Brain pericyte (primary cell): ENCODE measurements at places on chromosomes 6 and 20.

DNA sequence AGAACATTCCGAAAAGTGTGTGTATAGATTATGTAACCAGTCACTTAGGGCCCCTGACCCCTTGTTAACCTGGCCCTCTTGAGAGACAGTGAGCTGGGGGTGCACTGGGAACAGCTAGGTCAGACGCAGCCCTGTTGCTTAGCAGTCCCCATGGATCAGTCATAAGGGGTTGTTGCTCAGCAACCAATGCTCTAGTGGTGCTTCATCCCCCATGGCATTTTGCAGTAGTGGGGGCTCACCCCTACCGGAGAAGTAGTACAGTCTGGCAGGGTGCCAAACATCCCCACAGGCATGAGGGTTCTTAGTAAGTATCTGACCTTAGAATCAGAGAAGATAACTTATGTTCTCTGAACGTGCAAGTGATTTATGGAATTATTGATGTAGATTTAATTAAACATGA is 12.3 kb downstream of the PKIB start:
- no peak for DNase-seq

DNA sequence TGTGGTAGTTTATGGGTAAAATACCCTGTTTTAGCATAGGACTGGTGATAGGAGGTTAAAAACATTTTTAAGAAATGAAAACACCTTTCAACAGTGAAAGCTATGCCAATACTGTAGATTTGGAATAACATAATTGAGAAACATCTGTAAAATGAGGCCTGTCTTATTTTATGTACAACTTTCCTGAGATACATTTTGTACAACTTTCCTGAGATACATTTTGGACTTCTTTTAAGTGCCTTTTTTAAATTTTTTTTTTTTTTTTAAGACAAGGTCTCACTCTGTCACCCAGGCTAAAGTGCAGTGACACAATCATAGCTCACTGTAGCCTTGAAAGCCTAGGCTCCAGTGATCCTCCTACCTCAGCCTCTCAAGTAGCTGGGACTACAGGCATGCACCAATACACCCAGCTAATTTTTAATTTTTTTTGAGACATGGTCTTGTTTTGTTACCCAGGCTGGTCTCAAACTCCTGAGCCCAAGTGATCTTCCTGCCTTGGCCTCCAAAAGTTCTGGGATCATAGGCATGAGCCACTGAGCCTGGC is 84.6 kb downstream of the MAN1A1 start:
- DNase-seq = no peak

- no peak for DNase-seq
Observed at GRCh38 chr6:140370976-140371870, 996.8 kb upstream of the CITED2 start.

DNA sequence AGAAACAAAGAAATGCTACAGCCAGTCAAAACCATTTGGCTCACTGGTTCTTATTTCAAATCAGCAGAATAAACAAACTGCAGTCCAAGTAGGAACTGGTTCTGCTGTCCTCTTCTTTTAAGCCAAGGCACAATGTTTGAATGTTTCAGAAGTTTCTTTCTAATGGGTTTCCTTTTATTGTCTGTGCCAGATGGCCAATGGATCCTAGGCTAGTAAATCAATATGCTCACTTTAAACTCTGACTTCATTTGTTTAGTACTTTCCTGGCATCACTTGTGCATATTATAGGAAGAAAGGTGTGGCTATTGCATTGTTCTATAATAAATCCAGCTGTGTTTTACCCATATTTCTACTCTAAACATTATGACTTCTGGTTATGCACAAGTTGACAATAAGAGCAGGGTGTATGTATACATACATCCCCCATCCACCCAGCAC is 99.7 kb upstream of the PLCB4 start:
- no peak for DNase-seq

DNA sequence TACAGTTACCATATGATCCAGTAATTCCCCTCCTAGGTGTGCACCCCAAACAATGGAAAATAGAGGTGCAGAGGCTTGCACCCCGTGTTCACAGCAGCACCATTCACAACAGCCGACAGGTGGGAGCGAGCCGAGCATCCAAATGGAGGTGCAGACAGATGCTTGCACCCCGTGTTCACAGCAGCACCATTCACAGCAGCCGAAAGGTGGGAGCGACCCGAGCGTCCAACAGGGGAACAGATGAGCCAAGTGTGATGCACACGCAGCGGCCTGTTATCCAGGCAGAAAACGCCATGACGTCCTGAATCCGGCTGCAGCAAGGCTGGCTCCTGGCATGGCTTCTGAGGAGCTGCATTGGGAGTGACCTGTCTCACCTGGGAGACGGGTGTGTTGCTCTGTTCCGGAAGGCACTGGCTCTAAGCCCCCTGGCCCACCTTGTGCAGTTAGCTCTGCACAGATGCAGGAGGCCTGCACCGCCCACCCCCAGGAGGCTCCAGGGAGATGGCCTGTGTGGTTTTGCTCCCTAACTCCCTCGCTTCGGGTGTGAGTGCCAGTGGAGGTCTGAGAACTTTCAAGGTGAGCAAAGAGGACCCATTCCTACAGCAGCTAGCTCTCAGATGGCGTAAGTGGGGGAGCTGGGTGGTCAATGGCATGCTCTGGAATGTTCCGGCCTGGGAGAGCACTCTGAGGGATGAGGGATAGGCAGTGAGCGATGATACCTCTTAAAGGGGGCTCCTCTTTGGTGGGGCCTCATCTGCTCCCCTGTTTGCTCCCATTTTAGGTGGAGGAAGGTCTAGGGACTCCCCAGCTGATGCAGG is 47.8 kb upstream of the FRMD1 start:
- no peak for DNase-seq
